ENCODE measurements at places on chromosomes 7 and 10. TPM values are rescaled to one million over a fixed set of nuclear protein-coding genes. Genes with fewer than 3 reads are reported as not detected.

The RNLS gene
- polyA plus RNA-seq = 4.5 TPM

DNA sequence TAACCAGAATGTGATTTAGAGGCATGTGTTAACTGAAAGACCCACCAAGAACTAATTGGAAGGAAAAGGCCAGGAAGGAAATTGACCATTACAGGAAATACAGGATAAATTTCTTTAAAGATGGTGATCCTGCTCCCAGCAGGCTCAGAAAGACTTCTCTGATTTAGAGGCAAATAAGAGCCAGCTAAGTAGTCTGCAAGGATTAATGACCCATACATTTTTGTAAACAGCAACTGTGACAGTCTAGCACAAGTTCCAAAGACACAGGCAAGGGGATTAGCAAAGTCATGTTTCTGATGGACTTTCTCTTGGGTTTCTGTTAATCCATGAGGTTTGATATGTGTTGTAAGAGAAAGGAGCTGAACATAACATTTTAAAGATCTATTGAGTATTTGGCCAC lies 425.0 kb downstream of the HTR7 start:
- no peak for DNase-seq

The SPOCK2 gene
- polyA plus RNA-seq = not detected

GRCh38 chr7:338295-339061 lies 48.5 kb downstream of the FOXL3 start:
- no peak for DNase-seq

- no peak for DNase-seq
These were observed 208.0 kb downstream of the KCND2 start for GRCh38 chr7:120480930-120481329.
